Hematopoietic multipotent progenitor cell treated with erythropoietin and hydrocortisone succinate and interleukin-3 and kit ligand, for 6 days (in vitro differentiated cells): ENCODE measurements at places on chromosomes 16 and 17.

GRCh38 chr17:65677932-65678331 is 116.5 kb upstream of the AXIN2 start:
- no peak for DNase-seq

GRCh38 chr16:3594316-3595109 is 16.9 kb downstream of the SLX4 start:
- no peak for DNase-seq

- DNase-seq: no peak
Measured at GRCh38 chr16:730666-731509, 4.0 kb downstream of the HAGHL start.

DNA sequence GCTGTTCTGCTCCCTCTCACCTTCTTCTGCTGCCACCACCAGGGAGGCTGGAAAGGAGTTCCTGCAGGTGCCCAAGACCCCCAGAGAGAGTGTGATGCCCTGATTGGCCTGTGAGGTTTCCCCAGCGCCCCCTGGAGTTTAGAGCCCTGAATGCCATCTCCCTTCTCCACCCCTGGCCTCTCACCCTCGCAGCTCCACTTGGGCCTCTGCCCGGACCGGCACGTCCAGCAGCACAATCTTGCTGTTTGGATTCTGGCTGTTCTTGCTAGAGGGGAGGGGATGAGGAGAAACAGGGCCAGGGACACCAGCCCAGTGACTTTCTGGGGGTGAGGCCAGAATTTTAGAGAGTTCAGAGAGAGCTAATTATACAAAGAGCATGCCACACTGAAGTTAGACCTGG is 12.5 kb upstream of the FAM171A2 start:
- peak; percentile 63 for DNase-seq

- DNase-seq: no peak
Measured at GRCh38 chr17:48961516-48962233, 6.7 kb downstream of the GIP start.

GRCh38 chr17:39173080-39173479 is 7.1 kb upstream of the ARL5C start:
- no peak for DNase-seq

- DNase-seq: no peak
Measured at GRCh38 chr16:57637965-57638364, 9.5 kb downstream of the ADGRG1 start.
